PC-9 (cell line): ENCODE measurements at places on chromosomes 5 and 9. TPM values are rescaled to one million over a fixed set of nuclear protein-coding genes. Genes with fewer than 3 reads are reported as not detected.

TXNDC8 gene
- total RNA-seq: not detected in 2 replicates

NR6A1 gene
- total RNA-seq: 13.0 TPM in 2 replicates

DNA sequence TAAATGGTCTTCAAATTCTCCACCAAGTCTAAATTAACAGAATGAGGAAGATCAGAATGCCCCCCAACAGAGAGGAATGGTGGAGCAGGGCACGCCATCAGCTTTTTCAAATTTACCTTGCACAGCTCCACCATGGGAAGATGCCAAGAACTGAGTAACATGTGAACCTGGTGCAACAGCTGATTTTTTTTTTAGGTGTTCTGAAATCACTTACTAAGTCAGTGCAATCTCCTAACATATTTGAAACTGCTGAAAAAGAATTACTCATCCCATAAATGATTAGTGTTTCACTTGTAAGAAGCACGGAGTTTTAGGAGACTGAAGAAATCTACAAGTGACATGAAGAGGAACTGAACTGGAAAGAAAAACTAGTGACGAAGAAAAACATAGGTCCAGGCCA lies 5.1 kb downstream of the TMEM245 start:
- no peak for DNase-seq

GRCh38 chr9:8845808-8846207 lies 1046.2 kb upstream of the DMAC1 start:
- no peak for DNase-seq

DNA sequence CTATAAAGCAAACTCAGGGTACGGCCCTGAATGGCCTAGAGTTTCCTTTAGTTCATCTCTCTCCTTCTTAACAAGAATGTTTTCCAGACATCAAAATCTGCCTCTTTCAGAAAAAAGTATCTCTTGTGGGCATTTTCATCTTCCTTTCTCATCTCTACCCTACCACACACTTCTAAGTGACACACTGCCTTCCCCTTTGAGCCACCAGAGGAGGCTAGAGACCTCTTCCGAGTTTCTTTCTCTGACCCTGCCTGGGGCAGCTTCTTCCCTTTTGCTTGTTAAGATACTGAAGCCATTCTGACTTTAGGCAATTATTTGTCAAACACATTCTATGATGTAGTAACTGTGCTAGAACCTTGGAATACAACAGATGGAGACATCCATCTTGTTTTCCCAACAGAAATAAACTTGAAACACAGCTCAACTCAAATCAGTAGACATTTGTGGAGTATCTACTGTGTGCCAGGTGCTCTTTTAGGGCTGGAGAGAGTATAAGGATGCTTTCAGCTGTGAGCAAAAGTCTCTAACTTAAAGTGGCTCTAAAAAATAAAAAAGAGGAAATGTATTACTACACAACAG lies 8.6 kb upstream of the SV2C start:
- no peak for DNase-seq
